Effector memory CD4-positive, alpha-beta T cell (primary cell): ENCODE measurements at places on chromosomes 13 and 19.

DNA sequence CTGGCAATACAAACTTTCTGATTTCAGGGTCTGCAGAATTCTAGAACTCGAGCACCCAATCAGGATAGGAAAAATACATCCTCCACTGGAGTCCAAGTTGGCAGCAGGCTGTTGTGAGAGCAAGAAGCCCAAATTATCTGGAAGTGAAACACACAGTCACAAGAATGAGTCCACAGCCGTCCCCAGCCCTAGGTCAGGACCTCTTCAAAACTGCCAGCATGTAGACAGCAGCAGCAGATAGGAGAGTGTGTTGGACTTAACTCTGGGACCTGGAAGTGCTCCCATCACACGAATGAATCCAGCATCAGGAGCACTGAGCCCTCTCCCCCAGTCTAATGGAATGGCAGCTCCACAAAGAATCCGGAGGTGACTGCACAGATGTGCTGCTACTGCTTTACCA lies 420.7 kb downstream of the OXGR1 start:
- no peak for DNase-seq

DNA sequence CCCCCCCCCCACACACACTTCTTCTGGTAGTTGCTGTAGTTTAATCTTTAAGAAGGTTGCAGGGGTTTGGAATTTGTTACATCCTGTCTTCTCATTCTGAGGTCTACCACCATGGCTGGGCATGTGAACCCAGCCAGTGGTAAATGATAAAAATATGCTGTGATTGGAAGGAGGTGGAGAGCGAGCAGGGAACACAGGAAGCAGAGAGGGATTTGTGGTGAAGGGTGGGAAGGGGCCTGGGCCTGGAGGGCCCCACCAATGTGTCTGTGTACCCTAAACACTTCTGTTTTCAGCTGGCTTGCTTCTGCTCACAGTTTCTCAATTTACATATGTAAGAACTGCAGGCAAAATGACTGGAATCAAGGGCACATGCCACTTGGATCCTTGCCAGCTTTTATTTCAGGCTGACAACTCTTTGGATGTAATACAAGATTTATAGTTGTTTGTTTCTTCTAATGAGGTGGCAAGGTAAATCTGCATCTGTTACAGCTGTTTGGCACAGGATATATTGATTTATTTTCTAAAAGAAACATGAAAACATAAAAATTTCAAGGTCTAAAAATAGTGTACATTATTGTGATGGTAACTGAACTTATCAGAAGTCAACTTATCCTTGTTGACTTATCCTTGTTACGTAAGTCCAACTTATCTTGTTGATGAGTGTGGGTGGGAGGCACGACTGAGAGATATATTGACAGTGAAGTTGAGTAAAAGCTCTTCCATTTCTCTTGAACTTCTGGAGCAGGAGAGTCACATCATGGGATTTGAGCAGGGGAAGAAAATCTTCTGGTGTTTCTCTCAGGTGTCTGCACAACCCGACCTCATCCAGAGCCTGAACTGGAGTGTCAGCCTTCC lies 313.2 kb downstream of the SHISA2 start:
- DNase-seq, result no peak

DNA sequence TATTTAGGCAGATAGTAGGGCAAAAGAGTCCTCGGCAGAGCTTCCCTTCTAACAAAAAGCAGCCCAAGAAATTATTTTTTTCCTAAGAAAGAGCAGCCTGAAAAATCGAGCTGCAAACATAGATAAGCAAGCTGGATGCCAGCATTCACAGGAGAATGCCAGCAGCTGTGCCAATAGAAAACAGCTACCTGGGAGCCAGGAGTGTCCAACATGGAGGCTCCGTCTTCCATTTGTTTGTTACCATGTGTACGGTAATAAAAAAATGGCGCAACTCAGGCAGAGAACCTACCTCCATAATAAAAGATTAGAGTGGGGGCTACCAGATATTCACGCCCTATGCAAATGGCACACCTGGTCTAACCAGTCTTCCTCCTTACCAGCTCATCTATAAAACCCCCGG lies 77.6 kb upstream of the IPO5 start:
- no peak for DNase-seq

GRCh38 chr13:27425158-27425917 lies 919 bp downstream of the GTF3A start:
- DNase-seq, result peak; percentile 8

GRCh38 chr13:38564256-38565150 lies 122.4 kb upstream of the FREM2 start:
- no peak for DNase-seq

DNA sequence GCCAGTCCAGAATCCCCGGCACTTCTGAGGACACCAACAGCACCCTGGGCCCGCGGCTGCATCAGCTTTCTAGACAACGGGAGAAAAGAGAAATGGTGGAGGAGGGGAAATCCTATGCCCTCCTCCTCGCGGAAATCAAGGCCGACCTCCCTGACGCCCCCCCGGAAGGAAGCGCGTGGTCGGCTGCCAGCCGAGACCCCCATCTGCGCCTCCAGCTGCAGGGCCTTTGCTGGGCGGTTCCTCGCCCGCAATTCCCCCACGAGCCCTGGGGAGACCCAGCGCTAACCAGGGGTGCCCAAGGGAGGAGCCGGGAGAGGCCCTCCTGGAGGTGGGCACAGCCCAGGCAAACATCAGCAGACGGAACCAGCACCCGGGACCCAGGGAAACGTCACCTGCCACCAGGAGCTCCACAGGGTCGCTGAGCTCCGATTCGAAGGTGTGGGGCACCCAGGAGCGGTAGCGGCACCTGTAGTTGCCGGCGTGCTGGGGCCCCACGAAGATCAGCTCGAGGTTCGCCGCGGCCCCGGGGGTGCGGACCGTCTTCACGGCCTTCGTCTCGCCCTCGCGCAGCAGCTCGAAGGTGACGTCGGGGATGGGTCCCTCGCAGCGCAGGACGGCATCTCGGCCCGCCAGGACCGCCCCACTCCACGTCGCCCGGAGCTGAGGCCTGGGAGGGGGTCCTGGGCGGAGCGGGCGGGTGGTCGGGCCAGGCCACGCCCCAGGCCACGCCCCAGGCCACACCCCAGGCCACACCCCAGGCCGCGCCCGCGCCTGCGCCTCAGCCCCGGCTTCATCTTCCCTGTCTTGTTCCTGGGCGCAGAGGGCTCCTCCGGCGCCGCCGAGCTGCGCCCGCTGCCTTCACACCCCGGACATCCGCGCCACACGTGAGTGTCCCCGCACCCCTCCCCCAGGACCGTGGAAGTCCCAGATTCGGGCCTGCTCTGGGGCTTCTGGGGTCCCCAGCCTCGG lies 6.0 kb downstream of the A1BG start:
- DNase-seq, result peak; percentile 63

DNA sequence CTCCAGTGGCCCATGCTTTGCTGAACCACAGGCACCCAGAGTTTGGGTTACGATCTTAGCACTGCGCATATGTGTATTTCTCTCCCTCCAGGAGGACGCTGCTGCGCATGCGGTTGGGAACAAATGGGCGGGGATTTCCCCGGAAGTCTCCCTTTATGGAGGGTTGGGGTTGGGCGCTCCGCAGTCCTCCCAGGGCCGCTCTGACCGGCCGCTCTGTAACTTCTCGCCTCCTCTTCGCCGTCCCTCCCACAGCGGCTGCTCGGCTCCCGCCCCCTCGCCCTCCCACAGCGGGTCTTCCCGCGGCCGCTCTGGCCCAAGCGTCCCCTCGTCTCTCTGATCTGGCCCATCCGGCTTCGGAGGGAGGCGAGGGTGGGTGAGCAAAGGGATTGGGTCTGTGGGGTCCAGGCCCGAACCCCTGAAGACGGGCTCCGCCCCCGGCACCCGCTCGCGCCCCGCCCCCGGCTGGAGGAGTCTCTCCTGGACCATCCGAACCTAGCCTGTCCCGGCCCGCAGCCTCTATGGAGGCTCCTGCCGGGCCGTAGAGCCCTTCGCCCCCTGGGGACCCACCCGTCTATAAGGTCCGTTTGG lies at the start of gene MEGF8:
MEGF8 (plus strand) TSS at position 328 of the 588 bp plus-strand sequence. CDS start 609 bp downstream, outside the sequence.
- DNase-seq, result peak; percentile 97

- peak; percentile 44 for DNase-seq
These were observed 62.0 kb downstream of the GPR12 start for GRCh38 chr13:26698392-26699196.

DNA sequence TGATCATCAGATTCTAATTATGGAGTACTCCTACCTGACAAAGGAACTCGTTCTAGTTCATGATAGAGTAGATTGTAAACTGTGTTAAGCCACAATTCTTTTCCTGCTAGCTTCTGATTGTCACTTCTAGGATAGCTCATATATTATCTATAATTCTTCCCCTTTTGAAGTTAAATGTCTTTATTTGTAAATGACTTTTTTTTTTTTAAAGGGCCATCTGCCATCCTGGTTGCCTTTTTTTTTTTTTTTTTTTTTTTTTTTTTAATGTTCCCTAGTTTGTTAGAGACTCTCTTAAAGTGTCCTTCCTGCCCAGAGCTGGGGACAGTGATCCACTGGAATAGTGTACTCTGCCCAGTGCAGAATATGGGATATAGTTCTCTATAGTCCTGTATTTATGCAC lies 4.3 kb downstream of the CHAMP1 start:
- DNase-seq, result no peak

GRCh38 chr13:112468069-112468468 lies 91.9 kb downstream of the SPACA7 start:
- no peak for DNase-seq

GRCh38 chr13:53092931-53093330 lies 64.3 kb downstream of the OLFM4 start:
- DNase-seq, result no peak

DNA sequence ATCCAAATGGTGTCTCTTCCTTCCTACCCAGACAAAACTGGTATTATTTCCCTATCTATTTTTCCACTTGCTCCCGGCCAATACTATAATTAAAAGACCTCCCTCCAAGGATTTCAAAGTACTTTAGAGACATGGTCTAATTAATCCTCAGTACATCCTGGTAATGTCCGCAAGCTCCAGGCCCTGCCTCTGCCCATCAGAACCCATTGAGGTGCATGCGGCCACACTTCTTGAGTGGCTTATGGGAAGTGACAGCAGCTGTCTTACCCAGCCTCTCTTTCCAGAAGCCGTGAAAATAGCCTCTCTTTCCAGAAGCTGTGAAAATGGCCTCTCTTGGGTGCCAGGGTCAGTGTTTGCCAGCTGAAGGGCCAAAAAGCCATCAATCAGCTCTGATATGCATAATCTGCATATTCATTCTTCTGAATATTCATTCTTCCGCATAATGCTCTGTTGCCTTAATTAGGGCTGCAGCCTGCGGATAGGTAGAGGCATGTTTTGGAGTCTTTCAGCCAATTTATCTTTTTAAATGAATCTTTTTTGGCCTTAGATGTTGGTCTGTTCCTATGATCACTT lies 148.4 kb upstream of the TMTC4 start:
- DNase-seq, result no peak

DNA sequence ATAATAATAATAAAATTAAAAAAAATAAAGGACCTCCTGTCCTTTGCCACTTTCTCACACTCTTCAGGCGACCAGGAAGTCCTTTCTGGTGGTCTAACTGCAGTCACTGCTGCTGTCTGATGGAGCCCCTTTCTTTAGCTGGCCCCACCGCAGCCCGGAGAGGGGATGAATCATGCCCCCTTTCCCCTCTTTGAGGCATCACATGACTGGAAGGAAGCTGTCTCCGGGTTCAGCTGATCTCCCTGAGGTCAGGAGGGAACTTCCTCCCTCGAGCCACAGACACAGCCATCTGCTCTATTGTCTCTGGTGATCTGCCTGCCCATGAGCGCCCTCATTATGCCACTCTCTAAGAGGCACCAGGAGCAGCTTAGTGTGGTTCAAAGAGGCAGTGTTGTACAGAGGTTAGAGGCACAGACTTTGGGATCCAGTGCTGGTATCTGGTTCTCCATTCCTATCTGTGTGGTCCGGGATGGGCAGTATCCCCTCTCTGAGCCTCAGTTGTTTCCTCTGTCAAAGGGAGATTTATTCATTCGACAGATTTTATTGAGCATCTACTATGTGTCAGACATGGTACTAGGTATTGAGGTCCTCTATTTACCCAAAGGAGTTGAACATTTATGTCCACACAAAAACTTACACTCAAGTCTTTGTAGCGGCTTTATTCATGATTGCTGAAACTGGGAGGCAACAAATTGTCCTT lies 30.0 kb downstream of the VAV1 start:
- peak; percentile 72 for DNase-seq

GRCh38 chr13:46982856-46983582 lies 86.2 kb upstream of the HTR2A start:
- no peak for DNase-seq

DNA sequence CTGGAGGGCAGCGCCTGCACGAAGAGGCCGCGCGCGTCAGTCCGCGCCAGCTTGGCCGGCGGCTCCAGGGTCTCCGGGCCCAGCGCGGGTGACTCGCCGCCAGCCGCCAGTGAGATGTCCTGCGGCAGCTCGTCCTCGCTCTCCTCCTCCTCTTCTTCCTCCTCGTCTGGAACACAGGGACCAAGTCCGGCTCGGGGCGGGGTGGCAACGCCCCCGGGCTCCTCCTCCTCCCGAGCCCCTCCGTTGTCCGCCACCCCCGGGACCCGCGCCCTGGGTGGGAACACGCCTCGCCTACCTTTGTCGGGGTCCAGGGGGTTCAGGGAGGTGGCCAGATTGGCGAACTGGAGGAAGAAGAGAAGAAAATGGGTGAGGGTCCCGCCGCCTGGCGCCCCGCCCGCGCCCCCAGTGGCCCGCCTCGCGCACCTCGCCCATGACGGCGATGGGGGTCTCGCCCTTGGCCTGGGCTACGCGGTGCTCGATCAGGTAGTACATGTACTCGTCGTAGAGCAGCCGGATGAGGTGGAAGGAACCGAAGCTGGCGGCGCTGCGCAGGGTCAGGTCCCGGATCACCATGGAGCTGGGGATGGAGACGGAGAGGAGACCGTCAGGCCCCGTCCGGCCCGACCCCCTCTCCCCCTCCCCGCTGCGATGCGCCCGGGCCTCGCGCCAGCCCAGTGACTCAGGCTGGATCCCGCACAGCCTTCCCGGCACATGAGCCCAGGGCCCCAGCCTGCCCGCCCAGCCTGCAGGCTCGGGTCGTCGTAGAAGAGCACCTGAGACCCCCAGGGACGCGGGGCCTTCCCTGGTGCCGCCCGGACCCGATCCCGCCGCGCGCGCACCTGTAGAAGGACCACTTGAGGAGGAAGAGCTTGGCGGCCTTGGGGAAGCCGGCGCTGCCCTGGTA lies 10.6 kb downstream of the DCAF15 start:
- no peak for DNase-seq

DNA sequence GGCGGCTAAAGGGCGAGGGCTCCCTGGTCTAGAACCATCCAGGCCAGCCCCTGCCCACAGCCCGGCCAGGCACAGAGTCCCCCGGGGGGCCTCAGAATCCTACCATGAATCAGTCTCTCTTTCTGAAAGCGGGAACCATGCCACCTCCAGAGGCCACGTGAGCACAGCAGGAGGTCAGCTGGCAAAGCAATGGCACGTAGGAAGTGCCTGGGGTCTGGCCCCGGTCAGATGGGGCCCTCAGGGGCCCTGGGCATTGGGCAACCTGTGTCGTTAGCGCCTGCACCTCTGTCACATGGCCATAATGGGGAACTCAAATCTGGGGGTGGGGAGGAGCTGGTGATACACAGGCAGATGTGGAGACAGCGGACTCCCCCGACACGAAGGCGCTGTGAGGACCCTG lies 8.8 kb downstream of the MFSD12 start:
- no peak for DNase-seq

DNA sequence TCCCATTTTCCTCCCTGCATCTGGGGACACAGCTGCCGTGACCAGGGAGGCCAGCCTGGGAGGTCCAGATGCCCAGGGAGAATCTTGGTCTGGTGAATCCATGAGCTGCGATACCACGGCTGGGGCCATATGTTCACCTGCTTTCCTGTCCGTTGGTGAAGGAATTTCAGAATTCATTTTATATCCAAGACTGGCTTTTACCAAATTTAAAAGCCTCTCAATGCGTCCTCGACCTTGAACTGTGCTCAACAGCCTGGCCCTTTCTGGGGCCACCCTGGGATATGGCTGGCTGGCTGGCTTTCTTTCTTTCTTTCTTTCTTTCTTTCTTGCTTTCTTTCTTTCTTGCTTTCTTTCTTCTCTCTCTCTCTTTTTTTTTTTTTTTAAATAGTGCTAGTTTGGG lies 22.2 kb upstream of the GDF15 start:
- no peak for DNase-seq
